Activated CD4-positive, alpha-beta T cell treated with anti-CD3 and anti-CD28 coated beads for 36 hours (primary cell): ENCODE measurements at places on chromosomes 3 and 15. TPM values are rescaled to one million over a fixed set of nuclear protein-coding genes. Genes with fewer than 3 reads are reported as not detected.

DNA sequence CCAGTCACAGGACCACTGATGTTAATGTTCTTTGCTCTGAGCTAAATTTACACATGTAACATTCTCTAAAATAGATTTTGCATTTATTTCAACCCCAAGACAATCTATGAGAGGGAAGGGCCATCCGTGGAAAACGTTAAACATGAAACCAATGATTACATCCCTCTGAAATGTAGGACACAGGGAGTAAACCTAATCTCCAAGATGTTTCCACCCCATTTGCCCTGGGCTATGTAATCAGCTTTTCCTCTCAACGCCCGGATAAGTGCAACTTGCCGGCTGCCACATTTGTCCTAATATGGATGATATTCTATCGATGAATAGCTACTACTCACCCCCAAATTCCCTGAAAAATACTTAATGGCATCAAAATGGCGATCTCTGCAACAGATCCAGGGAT, 6.4 kb upstream of the FMN1 start:
- DNase-seq: no peak

DNA sequence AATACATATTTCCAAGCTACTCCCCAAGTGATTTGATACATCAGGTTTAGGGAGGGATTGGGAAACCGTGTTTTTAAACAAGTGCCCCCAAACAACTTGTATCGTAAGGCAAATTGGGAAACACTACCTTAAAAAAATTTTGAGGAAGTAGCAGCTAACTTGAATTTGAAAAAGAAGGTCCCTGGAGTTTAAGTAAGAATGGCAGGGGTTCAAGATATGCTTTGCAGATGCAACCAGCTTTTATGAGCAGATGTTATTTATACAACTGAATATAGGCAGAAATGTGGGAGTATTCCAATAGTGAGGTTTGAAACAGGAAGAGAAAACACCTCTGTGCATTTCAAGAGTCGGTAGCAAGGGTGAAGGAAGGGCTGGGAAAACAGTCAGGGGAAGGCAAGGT, 139.6 kb downstream of the IL20RB start:
- DNase-seq: no peak

Gene CHDH
- total RNA-seq: 0.30 TPM

DNA sequence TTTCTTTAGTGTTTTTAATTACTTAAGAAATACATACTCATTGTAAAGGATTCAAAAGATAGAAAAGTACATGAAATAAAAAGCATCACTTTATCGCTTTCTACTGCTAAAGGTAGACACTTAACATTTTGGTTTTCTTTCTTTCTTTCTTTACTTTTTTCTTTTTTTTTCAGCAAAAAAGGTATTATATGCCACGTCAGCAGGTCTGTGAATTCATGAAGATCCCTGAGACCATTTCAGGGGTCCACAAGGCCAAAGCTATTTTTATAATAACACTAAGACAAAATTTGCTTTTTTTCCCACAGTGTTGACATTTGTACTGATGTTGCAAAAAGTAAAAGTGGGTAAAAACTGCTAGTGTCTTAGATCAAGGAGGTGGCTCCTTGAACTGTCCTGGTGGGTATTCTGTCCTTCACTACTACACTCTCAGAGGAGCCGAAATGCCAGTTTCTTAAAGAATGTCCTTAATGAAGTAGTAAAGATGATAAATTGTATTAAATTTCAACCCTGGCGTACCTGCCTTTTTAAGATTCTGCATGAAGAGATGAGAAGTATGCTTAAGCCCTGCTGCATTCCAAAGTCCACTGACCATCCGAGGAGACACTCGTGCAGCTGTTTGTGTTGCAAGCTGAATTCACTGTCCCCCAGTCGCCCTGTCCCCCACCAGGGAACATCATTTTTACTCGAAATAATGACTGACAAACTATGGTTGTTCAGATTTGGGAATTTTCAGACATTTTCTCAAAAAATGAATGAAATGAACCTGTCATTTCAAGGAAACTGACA, 106.7 kb upstream of the PIAS1 start:
- DNase-seq: no peak

DNA sequence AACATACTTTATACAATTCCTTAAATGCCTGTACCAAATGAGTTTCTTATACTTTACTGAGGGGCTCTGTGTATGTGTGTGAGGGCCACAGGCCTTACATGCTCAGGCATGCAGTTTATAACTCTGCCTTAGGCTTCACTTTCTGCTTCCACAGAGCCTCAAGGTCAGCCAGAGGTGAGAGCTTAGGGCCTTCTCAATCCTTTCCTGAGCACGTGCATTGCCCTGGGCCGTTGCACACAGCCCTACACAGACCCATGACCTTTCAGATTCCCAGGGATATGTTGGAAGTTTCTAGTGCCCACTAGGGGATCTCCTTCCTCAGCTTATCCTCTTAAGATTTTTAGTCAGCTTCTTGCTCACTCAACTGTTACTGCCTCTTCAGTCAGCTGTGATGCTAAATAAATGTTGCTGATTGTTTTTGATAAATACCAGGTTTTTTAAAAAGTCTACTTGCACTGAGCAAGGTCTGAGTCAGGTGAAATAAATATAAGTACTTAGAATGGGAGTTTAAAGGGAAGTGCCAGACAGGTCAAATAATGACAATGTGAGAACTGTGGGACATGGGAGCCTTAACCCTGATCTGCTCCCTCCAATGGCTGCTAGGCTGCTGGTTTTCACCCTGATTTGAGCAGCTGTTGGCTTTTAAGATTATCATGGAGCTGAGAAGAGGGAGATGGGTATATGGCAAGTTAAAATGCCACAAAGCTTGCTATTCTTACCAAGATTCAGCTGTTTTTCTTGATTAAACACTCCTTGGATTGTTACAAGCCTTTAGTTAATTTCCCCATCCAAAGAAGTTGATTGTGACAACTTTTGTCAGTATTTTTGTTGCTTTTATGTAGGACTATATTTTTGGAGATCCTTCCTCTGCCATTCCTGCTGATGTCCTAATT, 169.5 kb downstream of the PLD1 start:
- DNase-seq: no peak

GRCh38 chr15:78768531-78769408, 42.5 kb downstream of the ADAMTS7 start:
- no peak for DNase-seq

DNA sequence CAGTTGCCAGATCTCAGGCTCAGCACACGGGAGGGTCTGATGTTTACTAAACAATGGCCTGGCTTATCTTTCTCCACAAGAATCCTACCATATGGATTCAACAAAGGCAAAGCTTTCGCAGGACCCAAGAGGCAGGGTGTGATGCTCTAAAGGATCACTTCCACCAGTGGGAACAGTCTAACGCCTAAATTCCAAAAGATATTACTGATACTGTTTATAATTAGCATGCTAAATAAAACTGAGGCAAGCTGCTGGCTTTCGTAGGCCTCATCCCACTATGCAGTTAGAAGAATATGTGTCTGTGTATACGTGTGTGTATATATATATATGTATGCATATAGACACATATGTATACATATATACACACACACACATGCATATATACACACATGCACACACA, 22.3 kb downstream of the RORA start:
- DNase-seq: no peak

- DNase-seq: no peak
Observed at GRCh38 chr15:27222479-27222878, 251.5 kb downstream of the GABRG3 start.

DNA sequence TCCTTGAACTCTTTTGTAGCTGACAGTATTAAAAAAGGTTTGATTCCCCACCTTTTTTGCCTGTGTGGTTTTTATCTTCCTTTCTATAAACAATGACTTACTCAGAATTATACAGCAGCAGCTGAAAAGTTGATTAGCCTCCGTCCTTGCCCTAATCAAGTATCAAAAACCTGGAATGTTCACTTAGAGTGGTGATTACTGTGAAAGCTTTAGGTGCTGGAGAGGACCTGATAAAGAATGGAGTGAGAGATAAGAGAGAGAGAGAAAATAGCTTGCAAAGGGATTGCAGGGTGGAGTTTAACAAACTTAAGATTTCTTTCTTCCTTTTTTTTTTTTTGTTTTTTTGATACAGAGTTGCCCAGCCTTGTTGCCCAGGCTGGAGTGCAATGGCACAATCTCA, 6.7 kb downstream of the CGNL1 start:
- no peak for DNase-seq

Gene CCDC54
- total RNA-seq: not detected

GRCh38 chr15:100663086-100663914, 60.9 kb downstream of the ASB7 start:
- DNase-seq: no peak

DNA sequence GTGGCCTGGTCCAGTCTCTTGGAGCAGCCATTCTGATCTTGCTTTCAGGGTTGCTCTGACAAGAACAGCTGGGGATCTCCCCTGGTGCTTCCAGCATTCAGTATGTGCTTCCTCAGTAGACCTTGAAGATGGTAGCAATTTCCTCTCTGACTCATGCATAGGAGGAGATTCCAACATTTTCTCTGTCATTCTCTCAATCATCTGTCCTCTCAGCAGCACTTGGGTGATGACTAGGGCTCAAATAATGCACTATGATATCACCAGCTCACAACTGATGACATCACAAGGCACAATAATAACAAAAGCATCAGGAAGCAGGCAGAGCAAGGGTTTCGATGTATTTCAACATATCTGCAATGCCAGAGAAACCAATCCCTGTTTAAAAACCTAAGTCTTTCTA, 52.7 kb downstream of the NFKBIZ start:
- peak; percentile 29 for DNase-seq

Gene SI
- total RNA-seq: not detected

Gene OXSM
- 18.1 TPM for total RNA-seq

DNA sequence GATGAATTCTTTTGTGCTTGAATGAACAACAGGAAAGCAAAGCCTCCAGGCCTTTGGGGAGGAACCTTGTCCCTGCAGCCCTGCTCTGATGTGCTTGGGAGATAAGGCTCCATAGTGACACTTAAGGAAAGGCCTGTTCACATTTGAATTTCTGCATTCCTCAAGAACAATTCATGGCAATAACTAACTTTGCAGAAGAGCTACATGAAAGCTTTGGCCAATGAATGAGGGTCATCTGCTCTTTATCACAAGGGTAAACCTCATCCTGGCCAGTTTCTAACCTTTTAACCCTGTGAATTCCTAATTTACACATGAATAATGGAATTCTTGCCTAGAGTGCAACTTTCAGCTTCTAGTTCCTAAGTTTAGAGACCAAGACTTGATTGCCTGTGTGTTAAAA, 5.6 kb downstream of the PRTG start:
- DNase-seq: no peak

Gene ADCY5
- not detected for total RNA-seq

- no peak for DNase-seq
Observed at GRCh38 chr15:81056304-81056703, 55.6 kb downstream of the TLNRD1 start.

DNA sequence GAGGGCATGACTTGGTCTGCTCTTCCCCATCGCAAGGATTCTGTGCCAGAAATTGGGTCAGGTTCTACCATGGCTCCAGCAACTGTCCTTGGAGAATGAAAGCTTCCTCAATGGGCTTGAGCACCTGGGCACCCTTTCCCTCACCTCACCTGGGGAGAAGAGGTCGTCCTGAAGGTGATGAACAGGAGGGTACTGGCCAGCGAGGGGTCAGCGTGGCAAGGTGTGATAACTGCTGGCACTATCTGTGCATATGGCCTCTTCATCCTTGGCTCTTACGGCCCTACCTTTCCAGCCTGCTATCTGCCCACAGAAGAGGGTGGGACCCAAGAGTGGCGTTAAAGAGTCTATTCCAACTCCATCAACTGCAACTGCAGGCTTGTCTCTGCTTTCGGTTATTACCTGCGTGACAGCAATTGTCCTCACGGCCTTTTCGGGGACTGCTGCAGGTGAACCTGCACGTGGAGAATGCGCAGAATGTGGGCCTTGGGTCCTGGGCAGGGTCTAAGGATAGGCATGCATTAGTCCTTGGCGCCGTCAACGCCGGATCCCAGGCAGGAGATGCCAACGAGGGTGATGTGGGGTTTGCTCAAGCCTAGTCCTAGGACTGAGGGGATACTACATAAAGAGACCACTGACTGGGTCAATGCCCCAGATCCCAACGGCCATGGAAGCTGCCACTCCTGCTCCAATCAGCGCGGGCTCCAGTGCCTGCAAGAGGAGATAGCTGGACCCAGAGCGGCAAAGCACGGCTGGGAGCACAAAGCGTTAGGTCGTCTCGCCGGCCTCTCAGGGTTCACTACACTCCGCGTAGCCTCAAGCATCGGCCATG, 625 bp upstream of the RBM15B start:
- DNase-seq: no peak

Gene EXD1
- not detected for total RNA-seq

GRCh38 chr3:9196020-9196419, 53.4 kb downstream of the SRGAP3 start:
- no peak for DNase-seq

DNA sequence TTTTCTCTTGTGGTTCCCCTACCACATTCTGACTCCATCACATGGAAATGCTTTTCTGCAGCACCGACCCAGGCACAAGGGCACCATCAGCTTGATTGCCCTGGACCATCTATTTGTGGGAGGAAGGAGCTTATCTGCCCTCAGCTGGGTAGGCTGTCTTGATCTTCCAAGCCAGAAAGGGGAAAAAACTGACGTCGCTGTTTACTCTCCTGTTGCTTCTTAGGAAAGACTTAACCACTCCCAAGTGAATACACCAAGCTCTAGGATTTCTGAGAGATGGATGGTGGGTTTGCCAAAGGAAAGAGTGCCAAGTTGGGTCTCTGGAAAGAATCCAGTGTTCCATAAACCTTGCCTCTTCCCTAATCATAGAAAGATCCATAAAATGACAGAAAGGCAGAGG, 4.0 kb downstream of the TNFAIP8L3 start:
- DNase-seq: no peak

DNA sequence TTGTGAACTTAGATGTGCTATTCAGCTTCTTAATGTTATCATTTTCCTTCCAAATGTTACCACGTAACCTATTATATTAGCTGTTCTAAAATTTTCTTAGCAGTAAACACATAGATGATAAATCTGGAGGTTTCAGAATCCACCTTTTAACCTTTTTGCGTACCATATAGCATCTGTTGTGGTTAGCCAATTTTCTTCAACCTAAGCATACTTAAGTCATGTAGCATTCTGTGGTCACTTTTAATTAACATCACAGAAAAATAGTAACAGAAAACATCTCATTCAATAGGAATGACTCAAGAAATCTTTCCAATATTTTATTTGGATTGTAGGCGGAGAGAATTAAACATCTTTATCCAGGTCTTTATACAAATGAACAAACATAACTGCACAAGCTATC, 1465.3 kb upstream of the GBE1 start:
- DNase-seq: no peak

GRCh38 chr3:22960105-22960984, 242.8 kb upstream of the UBE2E2 start:
- peak; percentile 32 for DNase-seq

Gene HLTF
- 19.0 TPM for total RNA-seq

Gene SGO1
- 39.2 TPM for total RNA-seq

Gene SNAP23
- total RNA-seq: 77.5 TPM

DNA sequence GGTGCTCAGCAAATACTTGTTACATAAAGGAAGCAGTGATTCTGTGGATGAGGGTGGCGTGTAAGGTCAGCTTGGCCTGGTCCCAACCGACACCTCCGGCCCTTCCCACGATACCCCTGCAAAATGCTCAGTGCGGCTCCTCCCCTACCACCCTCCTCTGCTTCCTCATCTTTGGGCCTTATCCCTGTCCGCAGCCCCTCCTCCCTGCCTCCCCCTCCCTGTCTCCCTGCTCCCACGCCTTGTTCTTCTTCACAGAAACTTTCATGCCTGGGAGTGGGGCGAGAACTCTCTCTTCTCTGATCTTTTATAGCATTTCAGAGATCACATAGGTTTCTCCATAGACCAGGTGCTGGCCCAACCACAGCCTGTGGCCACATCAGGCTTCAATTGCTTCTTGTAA, 75.0 kb upstream of the ATP2B2 start:
- no peak for DNase-seq

Gene SIDT1
- total RNA-seq: 19.0 TPM

GRCh38 chr15:77021803-77022381, 27.0 kb downstream of the PSTPIP1 start:
- DNase-seq: peak; percentile 75
